A549 (cell line): ENCODE measurements at places on chromosomes 1 and 21.

DNA sequence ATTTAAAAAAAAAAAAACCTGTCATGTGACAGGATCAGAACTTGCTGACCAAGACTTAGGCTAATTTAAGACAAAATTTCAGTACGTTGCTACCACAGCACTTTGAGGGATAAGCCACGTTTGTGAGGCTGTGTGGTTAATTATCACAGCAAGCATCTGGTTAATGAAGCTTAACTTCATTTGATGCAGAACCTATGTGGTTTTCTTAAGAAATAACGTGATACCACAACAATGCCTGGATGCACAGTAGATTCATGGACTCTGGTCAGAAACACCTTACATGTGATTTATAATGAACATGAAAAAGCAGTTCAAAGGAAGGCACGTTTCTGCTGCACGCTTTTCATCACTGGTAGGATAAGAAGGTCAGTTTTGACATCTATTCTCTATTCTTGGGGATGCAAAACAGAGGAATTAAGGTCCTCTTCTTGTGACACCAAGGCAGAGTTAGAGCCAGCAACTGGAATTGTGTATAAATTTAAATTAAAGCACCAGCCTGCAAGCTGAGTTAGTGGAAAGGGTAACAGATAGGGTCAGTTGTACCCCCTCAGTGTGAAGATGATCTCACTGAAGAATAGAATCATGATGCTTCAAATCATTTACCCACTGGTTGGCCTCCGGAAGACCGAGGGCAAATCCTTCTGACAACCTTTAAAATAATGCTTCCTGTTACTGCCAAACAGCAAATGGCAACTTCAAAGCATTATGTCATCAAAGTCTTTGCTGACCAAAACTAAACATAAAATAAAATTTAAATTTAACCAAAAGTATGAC, 6.0 kb upstream of the KRTAP8-1 start:
- no peak for DNase-seq

DNA sequence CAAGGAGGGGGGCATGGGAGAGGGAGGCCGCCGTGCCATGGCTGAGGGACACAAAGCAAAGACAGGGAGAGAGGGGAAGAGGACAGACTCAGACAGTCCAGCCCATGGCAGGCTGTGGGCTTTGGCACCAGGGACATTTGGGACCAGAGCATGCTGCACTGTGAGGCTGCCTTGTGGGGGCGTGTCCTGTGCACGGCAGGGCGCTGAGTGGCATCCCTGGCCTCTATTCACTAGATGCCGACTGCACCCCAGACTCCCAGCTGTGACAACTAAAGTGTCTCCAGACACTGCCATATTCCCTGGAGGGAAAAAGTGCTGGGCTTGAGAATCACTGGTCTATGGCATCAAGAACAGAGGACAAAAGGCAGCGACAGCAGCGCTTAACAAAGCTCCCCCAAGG, 18.6 kb upstream of the PRDM15 start:
- no peak for DNase-seq

- DNase-seq, result no peak
Observed at GRCh38 chr1:47578026-47578720, 140.3 kb downstream of the FOXD2 start.

DNA sequence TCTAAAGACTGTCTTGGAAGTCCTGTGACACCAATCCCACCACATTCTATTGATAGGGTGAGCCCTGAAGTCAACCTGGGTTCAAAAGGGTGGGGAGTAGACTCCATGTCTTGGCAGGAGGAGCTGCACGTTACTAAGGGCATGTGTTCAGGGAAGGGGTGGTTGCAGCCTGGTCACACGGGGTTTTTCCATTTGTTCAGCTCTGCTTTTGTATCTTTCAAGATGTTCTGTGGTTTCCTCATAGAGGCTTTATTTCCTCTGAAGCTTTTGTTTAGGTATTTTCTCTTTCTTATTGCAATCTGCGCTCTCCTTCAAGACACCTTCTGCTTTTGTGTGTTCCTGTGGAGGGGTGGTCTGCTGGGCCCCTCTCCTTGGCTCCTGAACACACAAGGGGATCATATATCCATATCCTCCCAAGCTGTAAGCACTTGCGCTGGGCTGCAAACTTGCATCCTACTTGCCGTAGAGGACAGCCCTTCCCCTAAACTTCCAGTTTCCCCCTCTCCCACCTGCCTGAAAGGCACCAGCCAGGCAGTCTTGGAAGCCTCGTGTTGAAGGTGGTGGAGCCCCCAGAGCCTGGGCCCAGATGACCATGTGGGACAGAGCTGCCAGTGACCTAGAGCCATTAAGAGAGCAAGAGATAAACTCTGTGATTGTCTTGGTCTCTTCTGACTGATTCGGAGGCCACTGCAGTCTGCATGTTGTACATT, 62.5 kb upstream of the TRAPPC10 start:
- DNase-seq, result no peak

DNA sequence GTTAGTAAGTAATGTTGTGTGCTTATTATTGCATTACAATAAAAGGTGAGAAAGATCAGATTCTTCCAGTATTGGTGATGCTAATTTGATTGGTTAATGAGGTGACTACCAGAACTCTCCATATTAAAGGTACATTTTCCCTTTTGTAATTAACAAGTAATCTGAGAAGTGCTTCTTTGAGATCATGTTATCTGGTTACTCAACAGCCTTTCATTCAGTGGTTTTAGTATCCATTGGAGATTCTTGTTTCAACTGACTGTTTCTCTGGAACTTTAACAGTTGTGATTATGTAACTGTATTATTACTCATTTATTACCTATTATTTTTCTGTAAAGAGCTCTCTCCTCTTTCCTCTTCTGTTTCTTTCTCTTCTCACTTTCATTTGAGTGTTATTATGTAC, 86.7 kb downstream of the PEX14 start:
- DNase-seq, result no peak

GRCh38 chr1:30195424-30196134, 527.8 kb downstream of the MATN1 start:
- DNase-seq, result no peak

GRCh38 chr1:61202854-61203598, 120.7 kb downstream of the NFIA start:
- DNase-seq, result no peak

DNA sequence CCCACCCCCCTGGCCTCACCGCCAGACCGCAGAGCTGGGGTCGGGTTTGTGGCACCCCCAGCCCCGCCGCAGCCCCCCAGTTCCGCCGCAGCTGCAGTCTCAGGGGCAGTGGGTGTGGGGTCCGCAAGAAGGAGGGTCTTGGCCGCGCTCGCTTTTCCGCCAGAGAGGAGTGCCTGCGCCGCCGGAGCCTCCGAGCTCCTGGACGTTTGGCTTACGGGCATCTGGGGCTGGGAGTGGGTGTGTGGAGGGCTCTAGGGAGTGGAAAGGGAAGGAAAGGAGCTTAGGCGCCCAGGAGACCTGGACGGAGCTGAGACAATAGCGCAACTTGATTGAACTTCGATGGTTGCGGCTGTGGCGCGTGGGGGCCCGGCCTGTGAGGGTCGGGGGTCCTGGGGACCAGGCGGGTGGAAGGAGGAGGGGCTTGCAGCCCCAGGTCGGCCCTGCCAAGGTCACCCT, 88.8 kb upstream of the IPO9 start:
- no peak for DNase-seq

DNA sequence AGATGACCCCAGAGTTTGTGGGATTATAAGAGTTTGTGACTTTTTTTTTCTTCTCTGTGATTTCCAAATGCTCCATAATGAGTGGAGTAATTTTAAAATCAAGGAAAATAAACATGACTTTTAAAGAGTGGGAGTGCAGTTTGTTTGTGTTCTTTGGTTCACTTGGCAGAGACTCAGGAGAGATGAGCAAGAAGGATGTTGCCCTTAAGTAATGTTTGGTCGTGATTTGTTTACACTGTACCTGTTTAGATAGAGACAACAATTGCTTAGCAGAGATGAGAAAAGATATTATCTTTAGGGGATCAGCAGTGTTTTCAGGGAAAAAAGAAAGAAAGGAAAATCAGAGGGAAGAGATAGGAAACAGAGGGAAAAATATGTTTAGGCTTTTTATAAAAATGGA, 170.8 kb downstream of the ADSS2 start:
- peak; percentile 78 for DNase-seq

DNA sequence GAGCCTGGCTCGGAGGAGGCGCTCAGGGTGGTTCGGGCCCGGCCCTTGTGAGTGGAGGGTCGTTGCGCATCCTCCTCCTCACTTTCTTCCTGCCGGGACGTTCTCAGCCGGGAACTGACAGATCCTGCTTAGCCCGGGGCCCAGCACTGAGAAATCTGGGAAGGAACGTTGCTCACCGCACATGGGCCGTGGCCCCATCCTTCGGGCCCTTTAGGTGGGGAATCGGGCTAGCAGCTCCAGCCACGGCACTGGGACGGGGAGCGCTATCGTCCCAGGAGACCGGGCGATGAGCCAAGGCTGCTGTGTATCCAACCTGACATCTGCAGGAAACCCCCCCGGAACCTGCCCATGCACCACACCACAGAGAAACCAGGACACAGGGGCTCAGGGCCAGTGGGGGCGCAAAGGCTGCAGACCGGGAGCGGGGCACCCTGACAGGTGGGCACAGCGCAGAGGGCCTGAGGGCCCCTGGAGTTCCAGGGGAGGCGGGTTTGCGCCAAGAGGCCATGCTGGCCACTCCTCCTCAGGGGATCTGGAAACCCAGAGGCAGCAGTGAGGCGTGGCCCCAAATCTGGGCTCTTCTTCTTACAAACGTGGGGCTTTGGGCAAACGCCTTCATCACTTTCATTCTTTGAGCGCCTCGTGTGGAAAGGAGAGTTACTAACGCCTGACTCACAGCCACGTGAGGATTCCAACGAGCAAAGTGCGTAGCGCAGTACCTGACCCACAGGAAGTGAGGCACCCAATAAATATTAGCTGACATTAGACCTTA, at the start of gene SH2D5:
TSS of gene SH2D5 (minus strand) at position 116 of the 772 bp plus-strand sequence. CDS start 4,659 bp downstream, outside the sequence.
- peak; percentile 77 for DNase-seq

DNA sequence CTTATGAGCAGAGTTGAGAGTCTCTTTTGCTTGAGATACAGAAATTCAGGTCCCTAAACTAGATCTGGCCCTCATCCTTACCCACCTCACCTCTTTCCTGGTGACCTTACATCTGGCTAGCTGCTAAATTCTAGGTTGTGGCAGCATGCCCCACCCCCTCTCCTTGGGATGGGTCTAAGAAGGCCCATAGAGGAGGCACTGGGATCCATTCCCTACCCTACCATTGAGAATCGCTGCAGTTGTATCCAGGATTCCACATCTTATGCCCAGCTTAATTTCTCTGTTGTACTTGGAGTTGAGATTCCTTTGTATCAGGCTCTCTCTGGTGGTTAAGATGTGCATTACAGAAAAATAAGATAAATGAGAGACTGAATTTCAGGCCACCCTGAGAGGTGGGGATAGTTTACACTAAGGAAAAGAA, 9.5 kb upstream of the TMEM39B start:
- DNase-seq, result peak; percentile 43

- no peak for DNase-seq
Observed at GRCh38 chr1:24382165-24382577, 31.4 kb downstream of the STPG1 start.

DNA sequence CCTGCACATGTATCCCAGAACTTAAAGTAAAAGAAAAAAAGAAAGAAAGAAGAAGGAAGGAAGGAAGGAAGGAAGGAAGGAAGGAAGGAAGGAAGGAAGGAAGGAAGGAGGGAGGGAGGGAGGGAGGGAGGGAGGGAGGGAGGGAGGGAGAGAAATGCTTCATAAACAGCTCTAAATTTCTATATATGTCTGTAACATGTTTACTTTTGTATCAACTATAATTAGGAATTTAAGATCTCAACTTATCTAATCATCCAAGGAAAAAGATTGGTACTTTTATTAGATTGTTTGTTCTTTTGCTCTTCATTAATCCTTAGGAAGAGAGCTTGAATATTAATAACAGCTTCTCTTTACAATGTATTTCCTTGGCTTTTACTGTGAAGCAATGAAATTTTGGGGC, 195.4 kb upstream of the PRMT6 start:
- DNase-seq, result no peak
